Neural cell (in vitro differentiated cells): ENCODE measurements at places on chromosomes 4 and X. TPM values are rescaled to one million over a fixed set of nuclear protein-coding genes. Genes with fewer than 3 reads are reported as not detected.

Gene NEUROG2
- 0.19 and 0.58 TPM in 2 replicates for polyA plus RNA-seq

Gene PGAM4
- polyA plus RNA-seq, result not detected in 2 replicates

Gene UCP1
- not detected in 2 replicates for polyA plus RNA-seq

Gene ADGRL3
- polyA plus RNA-seq, result 90.1 and 99.4 TPM in 2 replicates
